ENCODE measurements at places on chromosomes 7 and 10.

- H3K4me3 ChIP-seq, result no peak overlapping the region
- no peak for DNase-seq
- H3K36me3 ChIP-seq, result no peaks in the 10 kb centered on the region
- H3K27ac ChIP-seq, result no peak overlapping the region
- H3K4me1 ChIP-seq, result no peaks in the 10 kb centered on the region
These were observed 39.2 kb upstream of the FEZF1 start for GRCh38 chr7:122343601-122344302.

DNA sequence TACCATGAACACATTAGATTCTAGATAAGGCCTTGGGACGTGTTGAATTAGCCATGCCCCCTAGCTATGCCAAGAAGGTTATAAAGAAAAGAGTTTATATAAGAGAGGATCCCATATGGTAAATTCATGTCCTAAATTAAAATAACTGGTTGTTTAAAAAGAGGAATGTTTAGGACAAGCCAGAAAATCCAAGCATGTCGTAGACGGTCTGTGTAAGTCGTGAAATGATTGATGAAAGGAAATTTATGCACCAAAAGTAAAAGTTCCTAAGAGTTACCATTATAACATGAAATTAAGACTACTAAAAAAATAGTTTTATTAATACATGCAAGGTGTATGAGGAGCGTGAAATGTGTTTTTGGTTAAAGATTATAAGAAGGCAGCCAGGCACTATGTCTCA is 624.9 kb downstream of the ARL4A start:
- H3K27ac ChIP-seq, result no peak overlapping the region
- no peak overlapping the region for H3K4me3 ChIP-seq
- H3K4me1 ChIP-seq, result no peaks in the 10 kb centered on the region
- H3K36me3 ChIP-seq, result no peaks in the 10 kb centered on the region

DNA sequence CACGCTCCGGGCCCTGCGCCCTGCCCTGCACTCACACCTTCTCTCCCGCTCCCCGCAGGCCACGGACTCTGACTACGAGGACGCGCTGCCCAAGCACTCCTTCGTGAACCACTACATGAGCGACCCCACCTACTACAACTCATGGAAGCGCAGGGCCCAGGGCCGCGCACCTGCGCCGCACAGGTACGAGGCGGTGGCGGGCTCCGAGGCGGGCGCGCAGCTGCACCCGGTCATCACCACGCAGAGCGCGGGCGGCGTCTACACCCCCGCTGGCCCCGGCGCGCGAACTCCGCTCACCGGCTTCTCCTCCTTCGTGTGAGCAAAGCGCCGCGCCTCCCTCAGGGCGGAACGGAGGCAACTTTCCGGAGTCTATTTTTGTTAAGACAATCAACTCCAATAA is 417.0 kb upstream of the FOXK1 start:
- no peak overlapping the region for H3K27ac ChIP-seq
- H3K27me3 ChIP-seq, result no peaks in the 10 kb centered on the region
- no peaks in the 10 kb centered on the region for H3K4me1 ChIP-seq
- no peak for DNase-seq
- H3K36me3 ChIP-seq, result no peaks in the 10 kb centered on the region
- H3K4me3 ChIP-seq, result no peak overlapping the region

DNA sequence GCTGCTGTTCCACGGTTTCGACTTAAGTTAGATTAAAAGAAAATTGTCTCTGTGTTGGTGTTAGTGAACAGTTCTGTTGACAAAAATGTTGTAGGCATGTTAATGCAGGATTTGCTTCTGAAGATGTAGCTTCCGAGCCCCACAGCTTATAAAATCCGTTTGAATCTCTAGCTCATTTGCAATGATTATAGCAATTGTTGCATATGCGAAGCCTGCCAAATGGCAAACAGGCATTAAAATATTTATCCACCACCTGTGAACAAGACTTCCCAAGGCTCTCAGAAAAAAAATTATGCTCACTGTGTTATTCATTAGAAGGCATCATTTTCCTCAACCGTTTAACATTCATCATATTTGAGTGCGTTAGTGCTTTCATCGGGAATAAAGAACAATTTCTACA is 14.3 kb downstream of the CFAP58 start:
- no peaks in the 10 kb centered on the region for H3K36me3 ChIP-seq
- H3K27me3 ChIP-seq, result peaks cover 6% of the 10 kb centered on the region
- no peaks in the 10 kb centered on the region for H3K4me1 ChIP-seq

GRCh38 chr7:30992414-30992813 is 28.7 kb downstream of the GHRHR start:
- no peaks in the 10 kb centered on the region for H3K36me3 ChIP-seq
- H3K27me3 ChIP-seq, result no peaks in the 10 kb centered on the region
- no peaks in the 10 kb centered on the region for H3K4me1 ChIP-seq
- no peak overlapping the region for H3K4me3 ChIP-seq
- no peak for DNase-seq
- no peak overlapping the region for H3K27ac ChIP-seq
